GM04504 (cell line): ENCODE measurements at places on chromosomes 5 and 9.

DNA sequence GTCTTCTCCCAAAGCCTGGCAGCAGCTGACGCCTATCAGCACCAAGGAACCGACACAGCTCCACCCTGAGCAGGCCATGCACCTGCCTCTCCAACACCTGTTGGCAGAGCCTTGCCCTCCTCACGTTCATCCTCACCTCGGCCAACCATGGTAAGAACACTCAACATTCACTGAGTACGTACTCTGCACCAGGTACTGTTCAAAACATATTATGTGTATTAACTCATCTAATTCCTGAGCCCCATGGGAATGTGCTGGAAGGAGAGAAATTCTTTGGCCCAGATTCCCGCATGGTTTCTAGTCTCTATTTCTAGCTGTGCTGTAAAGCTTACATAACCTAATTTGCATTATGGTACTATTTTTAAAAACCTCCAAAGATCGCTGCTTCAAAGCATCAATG is 86.1 kb downstream of the GPR21 start:
- no peak for DNase-seq

DNA sequence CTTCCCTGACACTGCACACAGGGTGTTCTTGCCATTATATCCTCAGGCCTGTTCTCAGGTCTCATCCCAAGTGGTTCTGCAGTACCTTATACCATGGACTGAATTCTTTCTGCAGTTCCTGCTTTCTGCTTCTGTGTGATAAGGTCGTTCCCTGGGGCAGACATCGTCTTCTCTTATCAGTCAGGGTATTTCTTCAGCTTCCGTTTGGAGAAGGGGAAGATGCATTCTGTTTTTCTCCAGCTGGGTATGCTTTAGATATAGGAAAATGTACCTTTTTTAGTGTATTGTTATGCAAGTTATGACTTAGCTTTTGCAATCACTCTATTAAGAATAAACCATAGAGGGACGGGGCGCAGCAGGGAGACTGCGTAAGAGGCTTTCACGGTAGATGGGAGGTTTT is 31.1 kb downstream of the RALGPS1 start:
- DNase-seq: no peak

GRCh38 chr5:92378966-92379611 is 996.0 kb upstream of the ARRDC3 start:
- no peak for DNase-seq

- no peak for DNase-seq
These were observed 22.0 kb upstream of the UGT3A1 start for GRCh38 chr5:36013182-36013581.

DNA sequence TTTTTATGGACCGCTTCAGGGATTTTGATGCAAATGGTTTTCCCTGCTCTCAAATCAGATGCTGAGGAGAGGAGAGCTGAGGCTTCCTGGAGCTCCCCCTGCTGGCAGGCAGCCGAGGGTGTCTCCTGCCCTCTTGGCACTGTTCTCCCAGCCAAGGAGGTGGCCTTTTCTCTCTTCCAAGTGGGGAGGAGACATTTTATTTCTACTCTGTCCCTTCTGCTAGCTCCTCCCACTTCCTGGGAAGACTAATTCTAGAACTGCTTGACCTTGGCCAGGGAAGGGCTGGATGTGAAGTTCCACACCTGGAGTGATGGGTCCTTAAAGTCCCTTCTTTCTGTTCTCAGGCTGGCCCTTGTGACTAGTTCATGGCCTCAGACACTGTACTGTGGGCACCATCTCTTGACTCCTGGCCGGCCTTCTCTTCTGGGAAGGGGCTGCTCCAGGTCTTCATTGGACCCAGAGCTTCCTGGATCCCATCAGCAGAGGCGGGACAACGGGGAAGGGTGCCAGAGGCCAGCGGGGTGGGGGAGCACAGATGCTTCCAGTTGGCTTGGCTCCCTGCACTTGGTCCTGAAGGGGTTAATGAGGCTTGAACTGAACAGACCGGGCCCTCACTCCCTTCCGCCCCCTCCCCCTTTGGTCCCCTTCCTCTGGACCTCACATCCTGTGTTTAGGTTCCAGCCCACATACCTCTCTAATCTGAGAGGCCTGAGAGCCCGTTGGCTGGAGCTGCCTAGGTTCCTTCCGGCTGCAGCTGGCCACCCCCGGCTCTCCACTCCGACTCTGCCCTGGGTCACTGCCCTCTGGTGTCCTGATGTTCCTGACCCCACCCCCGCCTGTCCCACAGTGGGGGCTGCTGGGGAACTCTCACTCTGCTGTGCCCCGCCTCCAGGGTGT is 32.1 kb downstream of the PTPA start:
- peak; percentile 89 for DNase-seq

GRCh38 chr5:176543428-176544182 is 5.5 kb upstream of the CDHR2 start:
- no peak for DNase-seq

DNA sequence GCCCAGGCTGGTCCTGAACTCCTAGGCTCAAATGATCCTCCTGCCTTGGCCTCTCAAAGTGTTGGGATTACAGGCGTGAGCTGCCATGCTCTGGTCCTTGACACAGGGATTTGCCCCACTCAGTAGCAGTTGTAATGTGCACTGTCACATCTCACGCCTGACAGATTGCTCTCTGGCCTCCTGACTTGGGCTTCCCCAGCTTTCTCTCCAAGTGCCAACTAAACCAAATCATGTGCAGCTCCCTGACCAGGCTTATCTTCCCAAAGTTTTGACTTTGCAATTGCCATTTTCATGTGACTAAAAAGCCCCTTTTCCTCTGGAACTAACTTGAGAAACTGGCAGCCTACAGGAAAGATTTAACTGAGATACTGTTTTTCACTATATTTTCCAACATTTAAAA is 10.7 kb downstream of the RPL26L1 start:
- no peak for DNase-seq

DNA sequence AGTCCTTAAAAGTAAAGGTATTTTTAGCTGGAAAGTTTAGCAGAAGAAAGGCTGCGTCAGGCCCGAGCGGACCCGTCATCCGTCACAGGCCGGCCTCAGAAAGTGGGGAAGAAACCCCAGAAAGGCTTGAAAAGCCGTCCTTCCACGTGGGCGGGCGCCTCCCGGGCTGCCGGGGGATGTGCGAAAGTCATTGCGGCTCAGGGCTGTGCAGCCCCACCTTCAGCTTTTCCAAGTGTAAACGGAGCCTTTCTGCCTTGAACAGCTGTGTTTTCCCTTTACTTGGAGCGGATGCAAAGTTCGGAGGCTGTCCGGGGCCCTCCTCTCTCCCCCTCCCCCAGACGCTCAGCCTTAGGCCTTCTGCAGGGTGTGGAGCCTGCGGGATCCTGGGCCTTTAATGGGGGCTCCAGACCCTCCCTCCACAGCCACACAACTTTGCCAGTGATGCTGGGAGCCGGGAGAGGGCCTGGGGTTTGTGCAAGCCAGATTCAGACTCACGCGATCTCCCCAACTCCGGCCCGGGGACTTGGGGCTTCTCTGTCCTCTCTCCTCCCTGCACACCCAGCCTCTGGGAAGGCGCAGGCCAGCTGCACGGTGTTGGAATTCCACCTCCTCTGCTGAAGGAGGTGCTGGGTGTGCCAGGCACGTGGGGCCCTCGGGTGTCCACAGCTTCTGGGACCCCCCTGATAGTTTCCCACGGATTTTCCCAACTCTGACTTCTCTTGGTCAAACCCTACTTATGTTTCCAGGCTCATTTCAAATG is 95.5 kb upstream of the RAPGEF1 start:
- no peak for DNase-seq

DNA sequence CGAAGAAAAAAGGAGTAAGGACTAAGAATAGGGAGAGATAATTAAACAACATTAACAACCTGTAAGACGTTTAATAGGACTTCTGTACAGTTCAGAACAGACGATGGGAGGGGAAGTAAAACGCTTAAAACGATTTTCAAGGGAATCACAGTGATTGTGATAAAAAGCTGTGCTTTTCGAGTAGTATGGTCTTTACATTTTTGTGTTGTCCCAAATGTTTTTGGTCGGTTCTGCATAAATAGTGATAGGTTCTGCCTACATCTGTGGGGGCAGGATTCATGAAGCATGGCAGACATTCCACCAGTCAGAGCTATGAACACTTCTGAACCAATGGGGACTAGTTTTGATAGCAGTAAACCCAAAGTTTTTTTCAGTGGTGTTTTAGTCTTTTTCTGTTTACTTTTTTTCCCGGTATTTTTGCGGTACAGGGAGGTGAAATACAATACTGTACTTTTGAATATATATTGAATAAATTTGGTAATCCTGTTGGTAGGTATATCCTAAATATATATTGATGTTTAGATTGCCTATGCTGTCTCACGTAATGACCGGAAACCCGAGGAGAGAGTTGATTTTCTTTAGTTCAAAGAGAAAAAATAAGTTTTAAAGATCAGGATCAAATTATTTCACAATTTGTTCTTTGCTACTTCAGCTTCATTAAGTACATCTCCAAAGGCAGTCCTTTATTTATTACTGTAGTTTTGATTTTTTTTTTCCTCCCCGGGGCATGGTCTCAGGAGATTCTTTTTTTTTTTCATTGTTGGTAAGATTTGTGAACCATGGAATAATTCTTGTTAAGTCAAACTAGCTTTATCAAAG is 1.3 kb downstream of the ERBIN start:
- peak; percentile 49 for DNase-seq

DNA sequence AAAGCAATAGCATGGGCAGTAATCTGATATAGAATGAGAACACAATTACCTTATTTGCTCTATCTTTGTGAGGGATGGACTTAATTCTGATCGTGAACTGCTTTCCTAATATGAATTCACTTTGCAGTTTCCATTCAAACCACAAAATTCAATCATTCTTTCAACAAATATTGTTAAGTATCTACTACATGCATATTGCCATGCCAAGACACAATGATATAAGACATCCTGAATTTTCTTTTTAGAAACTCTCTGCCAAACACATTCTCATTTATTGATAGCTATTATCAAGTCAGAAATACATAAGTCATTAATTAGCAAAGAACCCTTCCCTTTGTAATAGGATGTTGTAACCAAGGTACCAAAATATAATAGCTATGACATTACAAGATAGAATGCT is 121.6 kb upstream of the TARS1 start:
- DNase-seq: no peak

- DNase-seq: peak; percentile 19
These were observed 300.8 kb upstream of the PANK3 start for GRCh38 chr5:168879929-168880328.

GRCh38 chr5:85784746-85785145 is 833.0 kb upstream of the COX7C start:
- DNase-seq: no peak

GRCh38 chr5:38725371-38725865 is 120.4 kb upstream of the OSMR start:
- no peak for DNase-seq

DNA sequence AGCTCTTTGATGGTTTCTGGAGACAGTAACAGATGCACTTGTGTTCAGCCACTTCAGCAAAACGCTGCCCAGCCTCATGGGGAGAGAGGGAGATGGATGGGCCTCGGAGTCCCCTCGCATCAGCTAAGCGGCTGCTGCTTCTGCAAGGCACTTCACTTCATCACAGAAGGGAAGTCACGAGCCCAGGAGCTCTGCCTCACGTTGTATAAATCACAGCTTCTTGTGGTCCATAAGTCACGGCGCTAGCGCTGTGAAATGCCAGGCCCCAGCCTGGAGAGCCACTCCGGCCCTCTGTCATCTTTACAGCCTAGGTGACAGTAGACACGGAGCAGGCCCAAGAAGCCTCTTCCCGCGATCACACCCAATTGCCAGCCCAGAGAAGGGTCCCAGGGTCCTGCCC is 23.4 kb downstream of the DBH start:
- no peak for DNase-seq

DNA sequence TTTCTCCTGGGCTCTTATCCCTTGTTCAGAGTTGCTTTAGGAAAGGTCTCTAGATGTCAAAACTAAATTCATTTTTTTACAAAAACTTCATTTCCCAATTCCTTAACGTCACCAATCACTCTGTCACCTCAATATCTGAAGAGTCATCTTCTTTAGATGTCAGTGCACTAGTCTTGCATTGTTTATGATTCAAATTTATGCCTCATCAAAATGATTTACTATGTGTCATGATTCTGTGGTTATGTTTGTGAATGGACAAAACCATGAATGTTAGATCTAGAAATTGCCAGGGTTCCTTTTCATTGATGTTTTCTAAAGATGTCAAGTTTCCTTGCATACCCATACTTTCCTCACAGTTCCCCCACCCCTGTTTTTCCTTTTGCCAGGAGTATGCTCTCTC is 21.5 kb downstream of the CWC27 start:
- no peak for DNase-seq

DNA sequence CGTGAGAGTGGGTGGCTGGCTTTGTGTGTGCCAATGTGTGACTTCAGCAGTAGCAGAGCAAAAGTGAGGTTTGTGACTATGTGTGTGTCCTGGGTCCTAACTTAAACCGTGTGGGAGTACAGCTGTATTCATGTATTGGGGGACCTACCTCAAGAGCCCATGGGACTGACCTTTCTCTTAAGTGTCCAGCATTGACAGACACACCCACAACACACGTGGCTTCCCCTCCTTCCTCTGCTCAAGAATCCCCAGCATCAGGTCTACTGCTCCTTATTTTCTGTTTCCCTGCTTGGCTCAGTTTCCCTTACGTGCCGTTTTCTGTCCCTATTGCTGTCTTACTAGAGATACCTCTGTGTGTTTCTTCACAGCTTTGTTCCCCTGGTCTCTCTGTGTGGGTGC is 616 bp downstream of the IL11RA start:
- DNase-seq: no peak

- DNase-seq: no peak
These were observed 24.3 kb downstream of the ABCA1 start for GRCh38 chr9:104903609-104904008.

DNA sequence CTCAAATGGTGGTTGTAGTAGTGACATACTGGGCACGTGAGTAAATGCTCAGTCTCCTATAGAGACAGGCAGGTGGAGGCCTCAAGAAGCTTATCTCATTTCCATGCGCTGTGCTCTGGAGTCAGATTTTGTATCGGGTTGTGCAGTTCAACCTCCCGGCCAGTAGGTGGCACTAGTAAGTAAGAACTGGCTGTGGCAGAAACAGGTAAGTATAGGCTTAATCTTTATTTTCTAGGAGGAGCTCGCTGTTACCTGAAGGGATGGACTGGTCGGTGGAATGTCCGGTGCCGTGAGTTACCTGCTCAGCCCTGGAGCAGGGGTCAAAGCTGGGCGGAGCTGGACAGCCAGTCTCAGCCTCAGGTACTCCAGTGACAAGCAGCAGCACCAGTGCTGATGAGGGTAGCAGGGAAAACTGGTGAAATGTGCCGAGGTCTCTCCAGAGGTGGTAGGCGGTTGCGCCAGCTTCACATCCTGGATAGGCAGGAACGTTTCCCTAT is 880.1 kb upstream of the SEMA6A start:
- no peak for DNase-seq

GRCh38 chr5:123610665-123611405 is 98.9 kb downstream of the CSNK1G3 start:
- DNase-seq: peak; percentile 27

DNA sequence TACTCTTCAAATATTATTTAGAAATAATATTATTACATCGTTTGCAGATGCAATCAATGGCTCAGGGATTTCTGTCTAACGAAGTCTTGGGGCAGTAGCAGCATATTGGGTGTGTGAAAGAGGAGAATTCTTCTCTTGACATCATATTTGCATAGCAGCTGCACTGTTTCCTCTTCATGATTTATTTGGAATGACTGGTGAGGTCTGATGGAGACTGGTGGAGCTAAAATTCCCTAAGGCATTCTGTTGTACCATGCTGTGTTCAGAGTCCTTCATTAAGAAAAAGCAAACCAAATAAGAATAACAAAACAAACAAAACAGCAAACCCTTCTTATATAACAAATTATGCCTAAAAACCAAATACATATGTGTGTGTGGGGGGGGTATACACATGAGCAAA is 177.6 kb downstream of the DIRAS2 start:
- DNase-seq: no peak
